ENCODE measurements at places on chromosomes 11 and 22.

DNA sequence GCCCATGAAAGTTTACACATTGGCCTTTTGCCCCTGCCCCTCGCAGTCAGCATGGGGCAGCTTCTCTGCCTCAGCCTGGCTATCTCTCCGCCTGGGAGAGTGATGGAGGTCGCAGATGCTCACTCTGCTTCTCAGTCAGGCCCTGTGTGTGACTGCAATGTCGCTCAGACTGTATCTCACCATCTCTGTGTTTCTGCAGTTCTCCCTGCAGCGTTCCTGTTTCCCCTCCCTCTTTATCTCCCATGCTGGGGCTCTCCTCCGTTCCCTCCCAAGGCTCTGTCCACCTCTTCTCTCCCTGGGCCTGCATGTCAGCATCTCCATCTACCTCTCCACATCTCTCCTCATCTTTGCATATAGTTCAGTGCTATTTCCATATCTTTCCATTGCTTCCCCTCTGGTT is 38.1 kb downstream of the SLC22A12 start:
- no peak for DNase-seq

GRCh38 chr11:21198498-21198897 is 529.1 kb downstream of the NELL1 start:
- DNase-seq, result no peak

DNA sequence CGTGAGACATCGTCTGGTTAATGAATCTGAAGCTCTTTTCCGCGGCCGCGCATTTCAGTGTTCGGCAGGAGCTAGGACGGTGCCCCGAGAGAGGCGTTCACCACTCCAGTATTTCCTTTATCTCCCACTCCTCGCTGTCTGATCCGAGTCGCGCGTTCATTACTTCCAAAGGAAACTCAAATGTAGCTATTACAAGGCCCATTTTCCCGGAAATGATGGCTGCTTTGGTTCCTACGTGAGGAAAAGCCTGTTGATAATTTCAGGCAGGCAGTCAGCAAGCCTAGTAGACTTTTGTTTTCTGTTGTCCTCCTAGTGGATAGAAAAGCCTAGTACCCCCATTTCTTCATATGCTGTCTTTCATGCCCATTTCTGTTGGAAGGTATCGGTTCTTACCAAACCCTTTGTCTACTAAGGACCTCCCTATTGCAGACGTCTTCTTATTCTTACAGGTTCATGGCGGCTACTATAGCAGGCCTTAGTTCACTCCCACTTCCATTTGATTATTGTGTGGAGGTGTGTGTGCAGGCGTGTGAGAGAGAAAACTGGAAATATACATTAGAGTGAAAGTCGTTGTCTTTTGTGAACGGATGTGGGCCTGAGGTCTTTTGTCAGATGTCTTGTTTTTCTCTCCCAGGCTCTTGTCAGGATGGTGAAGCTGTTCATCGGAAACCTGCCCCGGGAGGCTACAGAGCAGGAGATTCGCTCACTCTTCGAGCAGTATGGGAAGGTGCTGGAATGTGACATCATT is 737 bp downstream of the RBM4 start:
- DNase-seq, result no peak

- DNase-seq, result no peak
Measured at GRCh38 chr11:75424396-75424795, 8.6 kb downstream of the KLHL35 start.

- no peak for DNase-seq
Measured at GRCh38 chr11:7383406-7383805, 101.9 kb upstream of the OLFML1 start.

GRCh38 chr11:75356613-75357012 is 5.2 kb upstream of the ARRB1 start:
- DNase-seq, result no peak

Measured in H54 (cell line).